ENCODE measurements at places on chromosomes 6 and 20. TPM values are rescaled to one million over a fixed set of nuclear protein-coding genes. Genes with fewer than 3 reads are reported as not detected.
A peak's percentile ranks its signal among the peaks of the same experiment; 100 is the strongest.

DNA sequence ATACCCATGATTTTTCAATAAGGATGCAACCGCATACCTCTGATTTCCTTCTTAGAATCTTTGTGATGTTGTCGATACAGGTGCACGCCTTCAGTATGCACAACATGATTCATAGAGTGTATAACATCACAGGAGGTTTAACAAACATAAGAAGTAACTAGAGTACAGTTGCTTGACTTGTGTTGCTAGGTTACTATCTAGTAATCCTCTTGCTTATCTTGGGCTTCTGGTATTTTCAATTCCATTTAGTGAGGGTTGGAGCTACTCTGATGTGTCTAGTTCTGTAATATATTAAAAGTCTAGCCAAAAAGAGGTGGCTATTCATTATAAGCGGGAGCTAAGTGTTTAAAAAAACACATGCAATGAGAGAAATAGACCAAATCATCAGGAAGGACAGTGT, 85.5 kb upstream of the TENT5A start:
- no peak for DNase-seq

DNA sequence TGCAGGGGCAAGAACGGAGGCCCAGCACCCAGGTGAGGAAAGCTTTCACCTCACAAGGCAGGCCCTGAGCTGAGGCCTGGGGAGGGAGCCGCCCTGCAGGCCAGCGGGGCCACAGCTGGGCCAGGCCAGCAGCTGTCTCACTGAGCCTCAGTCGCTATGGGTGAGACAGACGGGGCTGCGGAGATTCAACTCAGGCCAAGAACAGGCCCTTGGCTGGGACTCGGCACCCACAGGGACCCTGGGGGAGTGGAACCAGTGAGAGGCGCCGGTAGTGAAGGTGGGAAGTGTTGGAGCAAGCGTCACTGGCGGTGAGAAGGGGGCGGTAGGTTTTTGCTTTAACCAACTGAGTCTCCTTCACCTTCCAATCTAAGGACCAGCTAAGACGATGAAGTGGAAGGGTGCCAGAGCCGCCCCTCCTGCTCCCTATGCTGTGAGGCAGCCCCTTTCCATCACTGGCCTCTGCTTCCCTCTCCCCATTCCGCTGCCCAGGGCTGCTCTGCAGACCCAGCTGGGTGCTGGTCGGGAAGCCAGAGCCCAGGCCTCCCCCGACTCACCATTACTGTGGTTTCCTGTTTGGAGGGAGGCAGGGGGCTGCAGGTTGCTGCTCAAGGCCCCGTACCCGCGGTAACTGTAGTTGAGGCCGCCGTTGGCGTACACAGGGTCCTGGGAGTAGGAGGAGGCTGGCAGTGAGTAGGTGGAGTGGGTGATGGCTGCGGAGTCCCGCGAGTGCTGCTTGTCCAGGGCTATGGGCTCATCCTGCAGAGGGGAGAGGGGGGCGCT, 93.7 kb downstream of the ASXL1 start:
- DNase-seq = no peak

GRCh38 chr6:132017942-132018341, 66.8 kb upstream of the CCN2 start:
- DNase-seq = no peak

GRCh38 chr20:37243937-37244571, 17.6 kb downstream of the GHRH start:
- DNase-seq = peak; percentile 34

- DNase-seq = no peak
These were observed 84.6 kb upstream of the BTN3A2 start for GRCh38 chr6:26280407-26280806.

DNA sequence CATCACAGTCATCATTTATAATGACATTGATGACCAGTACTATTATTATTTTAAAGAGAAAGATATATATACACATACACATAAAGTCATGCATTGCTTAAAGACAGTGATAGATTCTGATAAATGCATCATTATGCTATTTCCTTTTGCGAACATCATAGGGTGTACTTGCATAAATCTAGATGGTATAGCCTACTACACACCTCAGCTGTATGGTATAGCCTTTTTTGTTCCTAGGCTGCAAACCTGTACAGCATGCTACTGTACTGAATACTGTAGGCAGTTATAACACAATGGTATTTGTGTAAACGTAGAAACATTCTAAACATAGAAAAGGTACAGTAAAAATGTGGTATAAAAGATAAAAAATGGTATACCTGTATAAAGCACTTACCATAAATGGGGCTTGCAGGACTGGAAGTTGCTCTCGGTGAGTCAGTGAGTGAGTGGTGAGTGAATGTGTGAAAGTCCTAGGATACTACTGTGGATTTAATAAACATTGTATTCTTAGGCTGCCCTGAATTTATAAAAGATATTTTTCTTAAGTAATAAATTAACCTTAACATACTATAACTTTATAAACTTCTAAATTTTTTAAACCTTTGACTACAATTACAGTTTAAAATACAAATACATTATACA, 23.9 kb downstream of the QKI start:
- no peak for DNase-seq

- DNase-seq = no peak
These were observed 211.8 kb downstream of the PLCB4 start for GRCh38 chr20:9280666-9281065.

DNA sequence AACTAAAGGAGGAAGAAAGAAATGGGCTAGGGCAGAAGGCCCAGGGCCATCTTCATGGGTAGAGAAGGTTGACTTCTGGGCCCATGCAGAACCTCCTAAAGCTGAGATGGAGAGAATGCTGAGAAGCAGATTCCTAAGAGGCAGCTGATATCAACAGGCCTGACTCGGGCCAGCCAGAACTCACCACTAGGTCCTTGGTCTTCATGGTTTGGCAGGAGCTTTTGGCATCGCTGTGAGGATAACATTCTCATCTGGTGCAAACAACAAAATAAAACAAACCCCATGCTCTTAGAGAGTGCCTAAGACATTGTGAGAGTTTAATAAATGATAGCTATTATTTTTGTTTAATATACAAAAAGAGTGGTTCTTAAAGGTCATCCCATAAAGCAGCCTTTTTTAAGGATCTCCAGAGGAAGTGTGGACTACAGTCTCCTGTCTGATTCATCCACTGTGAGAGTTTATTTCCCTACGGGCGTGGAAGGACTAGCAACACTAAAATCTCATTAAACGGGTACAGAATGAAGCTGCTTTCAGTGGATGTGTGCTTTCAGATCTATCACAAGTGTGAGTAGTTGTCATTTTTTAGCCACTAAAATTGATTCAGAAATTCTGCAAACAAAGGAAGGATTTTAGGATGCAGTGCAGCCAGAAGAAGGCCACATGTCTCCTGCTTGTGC, 160.0 kb downstream of the PLCB4 start:
- peak; percentile 31 for DNase-seq

- DNase-seq = no peak
These were observed 12.2 kb downstream of the MMP24 start for GRCh38 chr20:35238735-35239134.

DNA sequence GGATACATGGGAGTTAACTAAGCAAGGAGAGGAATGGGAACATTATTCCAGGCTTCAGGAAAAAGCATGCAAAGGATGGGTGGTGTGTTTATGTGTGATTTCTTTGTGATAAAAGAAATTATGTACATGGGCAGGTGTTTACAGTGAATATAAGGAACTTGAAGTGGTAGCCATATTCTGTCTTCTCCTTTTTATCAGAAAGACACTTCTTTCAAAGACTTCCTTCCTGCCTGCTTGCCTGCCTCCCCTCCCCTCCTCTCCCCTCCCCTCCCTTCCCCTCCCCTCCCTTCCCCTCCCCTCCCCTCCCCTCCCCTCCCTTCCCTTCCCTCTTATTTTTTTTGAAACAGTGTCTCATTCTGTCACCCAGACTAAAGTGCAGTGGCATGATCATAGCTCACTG, 14.4 kb downstream of the CYB5R4 start:
- no peak for DNase-seq

DNA sequence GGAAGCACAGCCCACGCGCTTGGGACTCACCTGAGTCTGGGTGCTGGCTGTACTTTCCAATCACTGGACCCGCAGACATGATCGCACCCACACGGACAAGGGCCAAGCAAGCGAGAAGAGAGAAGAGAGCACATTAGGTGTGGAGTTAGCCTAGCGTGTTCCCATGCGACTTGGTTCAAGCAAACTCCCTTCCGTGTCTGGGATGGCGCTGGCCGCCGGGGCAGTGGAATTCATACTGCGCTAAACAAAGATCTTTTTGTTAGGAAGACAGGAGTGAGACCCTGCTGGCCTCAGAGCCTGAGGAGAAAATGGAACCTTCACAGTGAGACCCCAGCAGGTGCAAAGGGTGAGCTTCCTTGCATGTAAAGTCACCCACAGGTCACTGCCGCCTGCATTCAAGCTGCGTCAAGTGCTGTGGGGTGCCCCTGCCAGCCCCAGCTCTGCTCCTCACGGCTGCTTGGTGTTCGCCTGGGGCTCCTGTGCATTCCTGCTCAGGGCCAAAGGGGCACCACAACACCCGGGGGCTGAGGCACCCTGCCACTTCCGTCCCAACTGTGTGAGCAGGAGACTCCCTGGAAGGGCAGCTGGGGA, 26.4 kb downstream of the PSMG4 start:
- no peak for DNase-seq

GRCh38 chr6:131400054-131400778, 172.8 kb upstream of the ARG1 start:
- no peak for DNase-seq

GRCh38 chr20:10806539-10806938, 132.7 kb upstream of the JAG1 start:
- DNase-seq = no peak

DNA sequence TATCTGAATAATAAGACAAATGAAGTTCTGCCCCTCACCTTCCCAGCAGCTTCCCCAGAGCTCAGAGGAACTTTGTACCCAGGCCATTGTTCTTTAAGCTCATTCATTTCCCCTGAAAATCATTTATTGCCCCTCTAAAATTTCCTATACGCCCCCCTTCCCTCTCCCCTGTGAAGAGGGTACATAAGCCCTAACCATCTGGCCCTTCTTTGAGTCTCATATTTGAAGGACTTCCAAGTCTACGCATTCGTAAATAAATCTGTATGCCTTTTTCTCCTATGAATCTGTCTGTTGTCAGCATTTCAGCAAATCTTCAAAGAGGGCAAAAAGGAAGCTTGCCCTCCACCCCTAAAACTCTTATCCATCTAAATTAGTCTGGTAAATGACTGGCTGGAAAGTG, 73.1 kb upstream of the DST start:
- DNase-seq = no peak

DNA sequence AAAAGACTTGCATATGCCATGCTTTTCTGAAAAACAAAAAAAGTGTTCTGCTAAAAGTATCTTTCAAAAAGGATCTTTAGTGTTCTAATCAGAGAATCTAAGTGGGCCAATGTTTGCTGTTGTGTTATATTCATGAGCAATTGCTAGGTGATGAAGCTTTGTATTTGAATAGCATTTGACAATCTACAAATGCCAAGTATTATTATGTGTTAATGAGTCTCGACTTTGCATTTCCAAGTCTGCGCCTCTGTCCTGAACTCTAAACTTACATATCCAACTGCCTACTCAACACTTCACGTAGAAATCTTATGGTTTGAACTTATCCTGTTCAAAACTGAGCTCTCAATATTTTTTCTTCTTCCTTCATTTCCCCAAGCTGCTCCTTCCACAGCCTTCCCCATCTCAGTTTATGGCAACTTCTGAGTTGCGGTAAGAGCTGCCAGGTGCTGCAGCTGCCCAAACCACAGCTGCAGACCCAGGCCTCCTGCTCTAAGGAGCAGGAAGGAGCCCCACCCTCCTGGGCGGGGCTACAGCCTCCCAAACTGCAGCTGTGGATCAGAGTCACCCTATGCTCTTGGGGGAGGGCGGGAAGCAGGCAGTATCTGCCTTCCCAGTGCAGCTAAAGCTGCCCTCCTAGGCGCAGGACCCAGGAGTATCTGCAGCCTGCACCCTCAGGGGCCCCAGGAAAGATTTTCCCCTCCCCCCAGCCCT, 16.7 kb upstream of the MAK start:
- DNase-seq = no peak

GRCh38 chr6:77879527-77879926, 226.7 kb downstream of the MEI4 start:
- no peak for DNase-seq

GRCh38 chr6:109252261-109253041, 129.8 kb downstream of the CD164 start:
- DNase-seq = no peak

DNA sequence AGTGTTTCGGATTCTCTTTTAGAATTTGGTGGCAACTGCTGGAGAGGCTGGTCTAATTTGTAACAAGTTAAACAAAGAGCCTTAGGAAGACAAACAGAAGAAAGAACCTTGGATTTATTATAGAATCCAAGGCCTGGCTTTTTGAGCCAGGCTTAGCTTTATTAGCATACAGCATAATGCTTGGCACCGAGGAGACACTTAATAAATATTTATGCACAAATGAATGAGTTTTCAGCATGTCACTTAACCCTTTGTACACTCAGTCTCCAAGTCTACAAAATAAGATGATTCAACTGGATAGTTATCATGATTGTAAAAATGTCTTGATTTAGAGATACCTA, 38.2 kb upstream of the AFDN start:
- no peak for DNase-seq

DNA sequence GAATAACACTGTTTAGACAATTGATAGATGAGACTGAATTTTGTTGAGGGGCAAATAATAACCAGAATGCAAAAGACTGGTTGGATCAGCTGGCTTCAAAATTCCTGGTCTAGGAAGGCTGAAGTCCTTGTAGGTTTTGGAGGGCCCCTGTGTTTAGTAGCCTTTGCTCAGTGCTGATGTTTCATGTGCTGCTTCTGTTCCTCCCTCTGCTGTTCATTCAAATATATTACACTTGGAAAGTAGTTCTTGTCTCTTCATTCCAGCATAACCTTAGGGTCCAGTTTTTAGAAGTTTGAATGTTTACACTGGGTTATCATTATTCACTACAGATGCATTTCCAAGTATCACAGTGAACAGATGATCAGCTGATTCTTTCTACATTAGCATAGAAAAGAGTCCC, 72.5 kb downstream of the FLRT3 start:
- DNase-seq = no peak

Gene PTPRA
- 83.8 TPM for polyA plus RNA-seq

Gene SPAG4
- polyA plus RNA-seq = 39.0 TPM

Gene NFATC2
- 7.5 TPM for polyA plus RNA-seq

Gene SIRPB1
- polyA plus RNA-seq = 0.84 TPM

Gene SLC35D3
- polyA plus RNA-seq = not detected

Gene ALDH8A1
- 0.38 TPM for polyA plus RNA-seq

Gene TBXT
- 0.26 TPM for polyA plus RNA-seq

Gene MLIP
- polyA plus RNA-seq = 1.6 TPM

Gene SLC32A1
- 0.96 TPM for polyA plus RNA-seq

Gene FAM83B
- polyA plus RNA-seq = 1.0 TPM

Gene SLC25A27
- 26.3 TPM for polyA plus RNA-seq

Gene PGC
- 0.42 TPM for polyA plus RNA-seq

Gene ANGPT4
- 1.2 TPM for polyA plus RNA-seq

Gene TRIM15
- polyA plus RNA-seq = 1.1 TPM

Gene NT5DC1
- 28.2 TPM for polyA plus RNA-seq

Data from testis (tissue), 5 donors.